ENCODE measurements at places on chromosomes 7 and 10.
A peak's percentile ranks its signal among the peaks of the same experiment; 100 is the strongest.

DNA sequence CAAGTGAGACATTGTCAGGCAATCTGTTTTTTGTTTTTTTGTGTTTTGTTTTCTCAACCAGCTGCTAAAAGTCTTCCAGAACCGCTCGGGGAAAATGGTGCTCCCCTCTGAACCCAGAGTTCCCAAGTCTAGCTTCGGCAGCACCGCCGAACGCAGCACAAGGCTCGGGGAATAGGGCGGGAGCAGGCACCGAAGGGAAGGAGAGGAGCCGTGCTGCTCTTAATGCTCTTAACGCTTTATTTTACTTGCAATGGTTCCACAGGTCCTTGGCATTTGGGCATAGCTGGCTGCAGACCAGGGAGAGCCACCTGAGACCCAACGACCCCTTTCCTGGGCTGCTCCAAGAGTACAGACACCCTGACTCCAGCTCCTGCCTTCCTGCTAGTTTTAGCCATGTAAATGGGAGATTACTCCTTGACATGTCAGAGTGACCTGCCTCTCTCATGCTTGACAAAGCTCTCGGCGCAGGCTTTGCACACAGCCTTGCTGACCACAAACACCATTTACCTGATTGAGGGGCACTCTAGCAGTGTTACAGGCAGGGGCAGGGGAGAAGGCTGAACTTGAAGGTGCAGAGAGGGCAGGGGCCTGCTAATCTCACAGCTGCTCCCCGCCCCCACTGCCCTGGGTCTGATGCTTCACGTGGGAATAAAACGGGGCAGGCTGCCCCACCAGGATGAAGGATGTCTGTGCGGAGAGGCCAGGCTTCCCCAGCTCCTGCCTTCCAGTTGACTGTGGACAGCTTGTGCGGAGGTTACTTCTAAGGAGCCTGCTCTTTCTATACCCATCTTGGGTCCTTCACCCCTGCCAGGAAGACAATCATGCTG lies 58.6 kb upstream of the EFCAB10 start:
- H3K27ac ChIP-seq: peak overlapping the region; percentile 83
- DNase-seq: peak; percentile 81
- peaks cover 32% of the 10 kb centered on the region for H3K4me1 ChIP-seq
- no peak overlapping the region for H3K4me3 ChIP-seq

GRCh38 chr7:47792521-47793121 lies 155.6 kb downstream of the PKD1L1 start:
- no peaks in the 10 kb centered on the region for H3K4me1 ChIP-seq
- H3K36me3 ChIP-seq: no peaks in the 10 kb centered on the region
- H3K27me3 ChIP-seq: no peaks in the 10 kb centered on the region
- H3K4me3 ChIP-seq: no peak overlapping the region
- DNase-seq: no peak

GRCh38 chr10:101120884-101121653 lies 10.0 kb upstream of the TLX1 start:
- H3K4me1 ChIP-seq: no peaks in the 10 kb centered on the region
- H3K36me3 ChIP-seq: no peaks in the 10 kb centered on the region
- peak; percentile 51 for DNase-seq
- H3K27ac ChIP-seq: no peak overlapping the region
- peaks cover 100% of the 10 kb centered on the region for H3K27me3 ChIP-seq

DNA sequence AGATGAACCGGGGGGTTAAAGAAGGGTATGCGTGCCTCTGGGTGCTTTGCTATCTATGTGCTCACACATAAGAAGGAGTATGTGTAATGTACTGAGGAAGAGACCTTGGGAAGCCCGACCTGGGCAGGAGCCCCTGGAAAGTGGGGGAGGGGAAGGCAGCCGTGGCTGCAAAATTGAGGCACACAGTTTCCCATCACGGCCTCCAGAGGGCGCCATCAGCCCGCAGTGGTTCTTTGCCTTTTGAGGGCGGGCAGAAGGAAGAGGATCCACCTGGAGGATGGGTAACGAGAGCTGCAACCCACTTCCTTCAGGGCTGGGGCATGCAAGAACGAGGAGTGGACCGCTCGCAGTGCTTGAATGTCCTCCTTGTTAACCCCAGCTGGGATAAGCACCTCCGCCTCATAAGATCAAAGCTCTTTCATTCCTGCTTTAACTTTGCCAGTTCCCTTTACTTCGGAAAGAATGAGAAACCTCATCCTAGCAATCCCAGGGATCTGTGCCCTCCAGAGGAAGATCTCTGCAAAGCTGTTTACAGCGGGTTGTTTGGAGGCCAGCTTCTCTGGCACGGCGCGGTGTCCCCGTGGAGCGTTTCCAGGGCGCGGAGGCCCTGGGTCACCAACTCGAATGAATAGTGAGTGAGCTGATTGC lies 77.9 kb downstream of the PCGF5 start:
- peak; percentile 96 for DNase-seq
- H3K4me1 ChIP-seq: no peaks in the 10 kb centered on the region
- H3K27me3 ChIP-seq: peaks cover 30% of the 10 kb centered on the region
- peak overlapping the region; percentile 70 for H3K4me3 ChIP-seq
- H3K27ac ChIP-seq: no peak overlapping the region
- no peaks in the 10 kb centered on the region for H3K36me3 ChIP-seq

- H3K27ac ChIP-seq: no peak overlapping the region
- H3K4me1 ChIP-seq: peaks cover 7% of the 10 kb centered on the region
- H3K36me3 ChIP-seq: peaks cover 8% of the 10 kb centered on the region
- DNase-seq: no peak
- H3K4me3 ChIP-seq: no peak overlapping the region
- H3K27me3 ChIP-seq: no peaks in the 10 kb centered on the region
These were observed 435.8 kb downstream of the EXOC4 start for GRCh38 chr7:133688483-133689239.

- no peaks in the 10 kb centered on the region for H3K36me3 ChIP-seq
- no peak overlapping the region for H3K27ac ChIP-seq
- no peak overlapping the region for H3K4me3 ChIP-seq
These were observed 168.1 kb downstream of the CCDC3 start for GRCh38 chr10:12833451-12833850.

DNA sequence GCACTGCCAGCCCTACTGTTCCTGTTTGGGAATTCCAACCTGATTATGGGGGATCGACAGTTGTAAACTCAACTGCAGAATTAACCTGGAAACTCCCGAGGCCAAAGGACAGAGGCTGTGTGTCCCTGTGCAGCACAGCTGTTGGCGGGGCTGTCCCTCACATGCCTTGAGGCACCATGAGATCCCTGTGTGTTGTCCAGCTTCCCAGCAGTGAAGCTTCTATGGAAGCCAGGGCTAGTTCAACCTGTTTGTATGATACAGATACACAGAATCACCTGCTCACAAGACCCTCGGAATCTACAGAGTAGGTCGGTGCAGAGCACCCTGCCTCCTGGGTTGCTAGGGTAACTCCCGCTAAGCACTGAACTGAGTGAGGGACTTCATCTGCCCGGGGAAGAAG lies 61.0 kb upstream of the EFCAB10 start:
- H3K27ac ChIP-seq: no peak overlapping the region
- H3K4me3 ChIP-seq: no peak overlapping the region
- peaks cover 31% of the 10 kb centered on the region for H3K4me1 ChIP-seq

DNA sequence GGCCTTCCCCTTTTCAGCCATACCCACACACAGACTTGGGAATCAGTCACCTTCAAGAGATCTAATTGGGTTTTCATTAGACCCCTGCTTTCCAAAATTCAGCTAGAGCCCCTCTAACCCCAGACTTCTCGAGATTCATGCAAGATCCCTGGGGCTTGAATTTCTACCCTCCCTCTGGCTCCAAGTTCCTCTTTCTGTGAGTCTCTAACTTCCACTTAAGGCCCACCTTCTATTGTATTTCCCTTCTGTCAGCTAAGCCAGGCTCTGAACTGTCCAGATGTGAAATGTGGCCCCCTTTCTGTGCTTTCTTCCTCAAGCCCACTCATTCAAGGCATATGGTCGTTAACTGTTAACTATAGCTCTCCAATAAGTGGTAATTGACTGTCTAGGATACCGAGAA lies 132.2 kb downstream of the ZNF365 start:
- peaks cover 5% of the 10 kb centered on the region for H3K4me1 ChIP-seq
- H3K27ac ChIP-seq: no peak overlapping the region
- no peak for DNase-seq
- H3K36me3 ChIP-seq: no peaks in the 10 kb centered on the region
- H3K4me3 ChIP-seq: no peak overlapping the region

- no peak overlapping the region for H3K27ac ChIP-seq
- no peak overlapping the region for H3K4me3 ChIP-seq
- H3K36me3 ChIP-seq: no peaks in the 10 kb centered on the region
- no peaks in the 10 kb centered on the region for H3K4me1 ChIP-seq
These were observed 77.2 kb downstream of the CDH23 start for GRCh38 chr10:71473671-71474599.

Data from endodermal cell (in vitro differentiated cells).